Brain microvascular endothelial cell (primary cell): ENCODE measurements at places on chromosomes 3 and 15.

- DNase-seq, result peak; percentile 71
These were observed 462.3 kb upstream of the SGO1 start for GRCh38 chr3:20648294-20648693.

- DNase-seq, result no peak
These were observed 40.1 kb upstream of the DCLK3 start for GRCh38 chr3:36804295-36805055.

DNA sequence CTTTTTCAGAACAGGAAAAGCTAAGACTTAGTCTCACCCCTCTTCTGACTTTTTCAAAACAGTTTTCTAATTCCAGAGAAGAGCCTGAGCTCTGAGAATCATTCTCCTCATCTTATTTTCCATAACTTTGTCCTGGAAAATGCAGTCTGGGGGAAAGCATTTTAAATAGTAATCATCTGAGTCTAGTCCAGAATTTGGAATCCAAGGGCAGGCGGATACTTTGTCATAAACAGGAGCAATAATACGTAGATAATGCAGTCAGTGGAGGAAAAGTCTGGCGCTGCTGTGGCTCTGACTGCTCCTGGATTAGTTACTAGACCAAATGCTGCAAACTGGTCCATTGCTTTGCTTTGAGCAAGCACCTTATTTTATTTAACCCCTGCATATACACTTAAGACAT lies 285.0 kb downstream of the THSD4 start:
- no peak for DNase-seq

GRCh38 chr15:44569316-44569715 lies 32.4 kb downstream of the EIF3J start:
- DNase-seq, result no peak

DNA sequence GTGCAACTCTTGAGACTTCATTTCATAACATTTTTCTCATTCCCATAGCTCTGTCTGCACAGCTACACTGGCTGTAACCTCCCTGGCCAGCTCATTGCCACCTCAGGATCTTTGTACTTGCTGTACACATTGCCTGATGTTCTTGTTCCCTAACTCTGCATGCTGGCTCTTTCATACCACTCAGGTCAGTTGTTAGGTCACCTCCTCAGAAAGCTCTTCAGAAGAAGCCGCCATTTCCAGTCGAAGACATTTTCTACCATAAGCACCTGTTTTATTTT lies 176.2 kb downstream of the AKAP13 start:
- no peak for DNase-seq

- no peak for DNase-seq
These were observed 50.6 kb upstream of the ULK4 start for GRCh38 chr3:42012383-42012934.

DNA sequence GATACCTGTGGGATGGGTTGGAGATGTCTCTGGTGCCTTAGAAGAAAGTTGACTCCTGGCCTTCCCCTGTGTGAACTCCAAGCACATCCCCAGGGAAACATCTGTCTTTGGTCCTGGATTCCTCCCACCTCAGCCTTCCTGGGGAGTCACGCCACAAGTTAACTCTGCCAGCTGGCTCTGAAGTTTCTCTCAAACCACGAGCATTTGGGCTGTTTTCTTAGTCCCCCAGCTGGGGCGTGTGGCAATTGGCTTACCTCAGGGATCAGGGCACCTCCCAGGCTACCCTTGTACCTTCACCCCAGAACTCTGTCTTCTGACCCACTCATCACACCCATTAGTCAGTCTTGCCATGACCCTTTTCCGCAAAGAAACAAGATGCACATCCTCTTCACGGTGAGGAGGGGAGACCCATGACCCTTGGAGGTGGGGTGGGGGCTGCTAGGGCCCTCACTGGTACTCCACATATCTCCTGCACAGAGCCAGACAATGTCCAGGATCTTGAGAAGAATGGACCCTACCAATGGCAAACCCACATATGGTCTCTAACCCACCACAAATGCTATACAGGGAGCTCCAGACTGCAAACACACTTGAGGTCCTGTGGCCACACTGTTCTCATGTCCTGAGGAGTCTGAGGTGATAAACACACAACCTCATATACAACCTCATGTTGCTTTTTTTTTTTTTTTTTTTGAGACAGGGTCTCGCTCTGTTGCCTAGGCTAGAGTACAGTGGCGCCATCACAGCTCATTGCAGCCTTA lies 3.9 kb downstream of the NEIL1 start:
- no peak for DNase-seq

- DNase-seq, result peak; percentile 66
These were observed 178.3 kb downstream of the SUCNR1 start for GRCh38 chr3:152051501-152052404.

GRCh38 chr3:150168698-150169097 lies 198.0 kb upstream of the PFN2 start:
- no peak for DNase-seq

DNA sequence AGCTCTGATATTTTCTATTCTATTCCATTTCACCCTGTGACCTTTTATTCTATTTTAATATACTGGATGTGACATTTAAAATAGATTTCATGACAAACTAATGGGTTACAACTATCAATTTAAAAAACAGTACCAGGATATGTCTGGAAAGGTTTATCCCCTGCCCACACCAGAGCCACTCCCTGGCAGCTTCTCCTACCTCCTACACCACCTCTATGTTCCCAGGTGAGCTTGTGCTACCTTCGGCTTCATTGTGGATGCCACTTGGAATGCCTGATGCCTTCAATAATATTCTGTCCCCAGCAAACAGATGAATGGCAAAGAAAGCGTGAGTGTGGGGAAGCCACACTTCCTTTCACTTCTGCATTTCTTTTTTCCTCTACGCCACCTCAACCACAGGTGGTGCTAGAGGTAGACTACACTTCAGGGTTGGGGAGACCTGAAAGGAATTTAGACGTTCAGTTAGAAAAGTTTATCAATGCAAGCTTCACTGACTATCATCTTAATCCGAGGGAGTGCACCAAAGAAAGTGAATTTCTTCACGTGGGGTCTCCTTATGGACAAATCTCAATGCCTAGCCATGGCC lies 213.0 kb downstream of the SSR3 start:
- no peak for DNase-seq

DNA sequence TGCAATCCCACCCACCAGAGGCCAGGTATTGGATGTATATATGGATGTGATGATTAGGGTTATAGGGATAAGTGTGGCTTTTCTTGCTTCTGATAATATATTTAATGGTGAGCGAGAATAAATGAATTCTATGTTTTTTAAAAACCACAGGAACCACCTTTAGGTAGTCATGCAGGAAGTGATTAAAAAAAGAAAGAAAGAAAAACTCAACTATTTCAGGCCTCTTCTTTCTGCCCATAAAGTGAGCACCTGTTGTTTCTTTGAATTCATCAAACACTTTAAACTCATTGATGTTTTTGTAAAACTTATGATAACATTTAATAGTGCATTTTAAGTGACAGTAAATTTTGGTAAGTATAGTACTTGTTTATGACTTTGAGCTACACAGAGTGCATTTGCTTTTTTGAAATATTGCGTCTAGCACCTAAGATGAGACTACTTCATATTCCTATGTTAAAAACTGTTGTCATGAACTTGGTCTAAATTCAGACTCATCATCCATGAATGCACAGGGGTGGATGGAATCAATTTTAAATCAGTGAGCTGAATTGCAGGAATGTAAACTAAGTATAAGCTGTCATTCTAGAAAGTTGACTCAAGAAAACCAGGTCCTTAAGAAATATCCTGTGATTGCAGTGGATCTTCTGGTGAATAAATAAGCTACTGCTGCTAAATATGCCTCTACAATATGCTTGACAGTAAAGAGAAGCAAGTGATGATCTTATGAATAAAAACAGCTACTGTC lies 764.4 kb upstream of the NECTIN3 start:
- no peak for DNase-seq

GRCh38 chr3:174023421-174023820 lies 625.9 kb downstream of the NLGN1 start:
- DNase-seq, result no peak

DNA sequence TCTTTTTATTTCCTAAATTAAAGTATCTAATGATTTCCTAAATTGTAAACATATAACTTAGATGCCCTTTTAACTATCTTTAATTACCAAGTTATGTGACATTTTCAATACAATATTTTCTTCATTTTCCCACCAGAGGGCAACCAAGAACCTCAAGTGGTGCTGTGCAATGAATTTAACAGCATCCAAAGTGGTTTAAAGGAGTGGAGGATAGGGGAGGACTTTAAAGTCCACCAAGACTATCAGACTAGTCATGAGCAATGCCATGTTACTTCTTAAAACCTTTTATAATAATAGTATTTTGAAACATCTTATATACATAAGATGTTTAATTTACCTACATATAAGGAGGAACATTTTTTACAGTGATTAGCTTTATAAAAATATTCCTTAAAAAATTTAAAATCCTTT lies 74.4 kb downstream of the DLG1 start:
- DNase-seq, result no peak

- DNase-seq, result peak; percentile 10
These were observed 753 bp downstream of the EPHB1 start for GRCh38 chr3:134795746-134796280.
